ENCODE measurements at places on chromosomes 5 and 9. TPM values are rescaled to one million over a fixed set of nuclear protein-coding genes. Genes with fewer than 3 reads are reported as not detected.

DNA sequence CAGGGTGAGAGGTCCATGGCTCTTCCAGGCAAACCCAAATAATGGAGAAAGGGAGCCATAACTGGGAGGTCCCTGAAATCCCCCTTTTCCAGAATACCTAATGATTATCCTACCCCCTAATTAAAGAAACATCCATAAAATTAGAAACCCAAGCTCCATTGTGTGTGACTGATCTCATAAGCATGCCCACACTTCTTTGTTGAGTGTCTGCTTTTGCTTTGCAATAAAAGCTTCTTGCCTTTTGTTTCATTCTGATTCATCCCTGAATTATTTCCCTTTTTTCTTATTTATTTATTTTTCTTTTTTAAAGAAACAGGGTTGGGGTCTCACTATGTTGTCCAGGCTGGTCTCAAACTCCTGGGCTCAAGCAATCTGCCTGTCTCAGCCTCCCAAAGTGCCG lies 33.1 kb downstream of the BTF3 start:
- DNase-seq = no peak

GRCh38 chr9:121252104-121252851 lies 15.7 kb upstream of the GSN start:
- no peak for DNase-seq

The GPX3 gene
- not detected for total RNA-seq

DNA sequence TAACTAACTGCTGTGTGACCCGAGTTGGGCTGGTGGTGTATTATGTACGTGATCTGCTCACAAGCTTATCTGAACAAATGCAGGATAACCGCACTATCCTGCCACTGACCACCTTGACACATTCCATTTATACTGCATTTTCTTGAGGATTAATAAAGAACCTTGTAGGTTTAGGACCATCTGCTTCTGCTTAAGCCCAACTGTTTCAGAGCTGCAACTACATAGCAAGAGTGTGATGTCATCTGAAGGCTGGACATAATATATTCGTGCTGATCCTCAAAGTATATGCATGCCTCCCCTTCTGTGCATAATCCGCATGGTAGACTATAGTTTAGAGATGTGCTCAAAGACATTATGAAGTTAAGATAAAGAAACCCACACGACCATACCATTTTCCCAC lies 435.9 kb downstream of the BNC2 start:
- DNase-seq = no peak

The SLC27A6 gene
- not detected for total RNA-seq

The PCDHGA8 gene
- total RNA-seq = 0.11 TPM

- no peak for DNase-seq
These were observed 1.9 kb upstream of the RUSC2 start for GRCh38 chr9:35488021-35488420.

The PCDHB14 gene
- total RNA-seq = 0.06 TPM

- no peak for DNase-seq
These were observed 33.5 kb downstream of the ELL2 start for GRCh38 chr5:95927927-95928723.

The PIP5KL1 gene
- total RNA-seq = 1.9 TPM

The ZFP62 gene
- total RNA-seq = 42.7 TPM

DNA sequence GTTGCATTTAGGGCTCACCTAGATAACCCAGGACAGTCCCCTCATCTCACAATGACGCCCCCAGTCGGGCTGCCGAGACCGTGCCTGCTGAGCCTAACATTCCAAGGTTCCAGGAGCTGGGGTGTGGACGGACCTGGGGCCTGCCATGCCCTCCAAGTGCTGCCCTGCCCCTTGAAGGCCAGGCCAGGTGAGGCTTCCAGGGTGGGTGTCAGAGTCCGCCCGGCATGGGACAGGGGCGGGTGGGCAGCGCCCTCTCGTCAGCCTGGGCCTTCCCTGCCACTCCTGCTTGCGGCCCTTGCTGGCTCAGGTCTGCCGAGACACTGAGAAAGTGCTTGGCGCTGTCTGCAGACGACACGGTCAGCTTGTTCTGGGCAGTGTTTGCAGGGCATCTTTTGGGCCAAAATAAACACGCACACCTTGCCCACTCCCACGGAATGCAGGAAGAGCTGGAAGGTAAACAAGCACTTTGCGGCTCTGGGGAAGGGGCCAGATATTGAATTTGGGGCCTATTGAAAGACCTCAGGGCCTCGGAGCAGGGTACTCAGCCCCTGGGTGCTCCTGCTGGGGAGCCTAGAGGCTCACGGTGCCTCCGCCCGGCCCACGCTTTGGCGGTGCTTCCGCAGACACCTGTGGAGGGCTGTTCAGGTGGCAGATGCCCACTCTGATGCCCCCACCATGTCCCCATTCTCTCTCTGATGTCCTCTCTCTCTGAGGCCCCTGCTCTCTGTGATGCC lies 4.2 kb upstream of the SCGB3A1 start:
- no peak for DNase-seq

- DNase-seq = no peak
These were observed 4.6 kb downstream of the SMARCA2 start for GRCh38 chr9:2019723-2020122.

The DRD1 gene
- not detected for total RNA-seq

- no peak for DNase-seq
These were observed 78.8 kb downstream of the NLN start for GRCh38 chr5:65800775-65801174.

- no peak for DNase-seq
These were observed 13.2 kb downstream of the DOCK8 start for GRCh38 chr9:227860-228259.
